Activated gamma-delta T cell (primary cell): ENCODE measurements at places on chromosomes 1 and 21.

- DNase-seq = no peak
Observed at GRCh38 chr21:31331231-31331630, 12.8 kb downstream of the TIAM1 start.

DNA sequence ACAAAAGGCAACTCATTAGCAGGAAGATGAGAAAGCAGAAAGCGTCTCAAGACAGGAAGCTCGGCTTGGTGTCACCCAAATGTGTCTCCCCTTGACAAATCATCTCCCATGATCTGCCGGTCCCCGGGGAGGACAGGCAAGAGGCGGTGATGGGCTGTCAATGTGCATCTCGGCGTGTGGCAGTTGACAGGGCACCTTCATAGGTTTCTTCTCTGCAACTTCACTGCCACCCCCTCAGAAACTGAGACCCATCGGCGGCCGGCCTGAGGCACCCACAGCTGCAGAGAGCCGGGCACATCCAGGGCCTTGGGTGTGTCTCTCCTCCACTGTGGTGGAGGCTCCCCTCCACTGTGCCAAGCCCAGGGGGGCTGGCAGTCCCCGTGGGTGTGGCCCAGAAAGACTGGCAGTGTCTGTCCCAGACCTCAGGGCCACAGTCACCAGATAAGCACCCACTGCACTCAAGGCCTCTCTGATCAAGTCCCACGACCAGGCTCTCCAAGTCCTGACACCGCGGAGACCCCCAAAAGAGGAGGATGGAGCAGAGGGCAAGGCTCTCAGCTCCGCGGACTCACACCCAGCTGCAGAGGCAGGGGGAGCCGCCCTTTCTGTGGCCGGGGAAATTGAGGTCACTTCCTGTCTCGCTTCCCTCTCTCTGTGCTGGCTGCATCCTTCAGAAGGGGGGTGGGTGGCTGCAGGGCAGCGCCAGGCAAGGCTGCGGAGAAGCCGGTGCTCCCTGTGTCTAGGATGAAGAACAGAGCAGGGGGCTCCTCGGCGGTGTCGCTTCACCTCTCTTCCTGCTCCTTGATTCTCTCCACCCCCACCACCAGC lies 39.6 kb upstream of the LBR start:
- peak; percentile 41 for DNase-seq

- peak; percentile 61 for DNase-seq
Observed at GRCh38 chr1:46197964-46198811, at the start of gene POMGNT1. TSS of gene POMGNT1 (minus strand) at chr1:46198434. CDS start at chr1:46197821, 613 bp downstream.

DNA sequence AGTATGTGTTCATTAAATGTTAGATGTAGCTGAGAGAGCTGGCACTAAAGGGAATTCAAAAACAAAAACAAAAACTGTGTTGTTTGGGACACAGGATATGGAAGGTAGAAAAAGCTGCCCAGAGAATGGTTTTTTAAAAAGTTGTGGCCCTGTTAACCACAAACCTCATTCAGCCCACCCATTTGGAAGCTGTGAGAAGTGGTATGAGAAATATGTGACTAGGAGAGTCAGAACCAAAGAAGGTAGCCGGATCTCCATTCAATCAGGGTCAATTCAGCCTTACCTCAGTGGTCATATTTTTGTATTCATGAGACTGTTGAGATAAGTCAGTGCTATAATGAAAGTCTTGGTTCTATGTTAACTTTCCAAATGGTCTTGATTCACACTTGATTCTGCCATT lies 29.8 kb upstream of the CACYBP start:
- DNase-seq = no peak

- no peak for DNase-seq
Observed at GRCh38 chr1:76257823-76258222, 183.3 kb downstream of the ST6GALNAC3 start.

DNA sequence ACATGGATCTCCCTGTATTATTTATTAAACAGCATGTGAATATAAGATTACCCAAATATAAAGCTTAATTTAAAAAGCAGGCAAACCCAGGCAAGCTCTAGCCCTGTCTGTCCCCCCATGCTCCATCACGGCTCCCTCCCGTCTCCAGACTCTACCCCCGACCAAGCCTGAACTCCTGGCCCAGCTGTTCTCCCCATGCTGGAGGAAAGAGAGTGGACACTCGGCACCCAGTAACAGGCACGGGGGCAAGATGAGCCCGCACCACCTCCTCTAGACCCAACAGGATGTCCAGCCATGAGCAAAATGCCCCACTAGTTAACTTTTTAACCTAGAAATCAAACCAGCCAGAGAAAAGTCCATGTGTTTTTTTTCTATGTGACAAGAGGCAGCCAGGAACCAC lies 19.3 kb downstream of the SLC19A1 start:
- DNase-seq = no peak

GRCh38 chr1:4460651-4461050 lies 193.8 kb upstream of the AJAP1 start:
- DNase-seq = no peak

GRCh38 chr1:151720974-151721787 lies at the start of gene RIIAD1:
TSS of gene RIIAD1 (plus strand) at chr1:151721522. CDS start at chr1:151721537, 15 bp downstream.
- peak; percentile 28 for DNase-seq

DNA sequence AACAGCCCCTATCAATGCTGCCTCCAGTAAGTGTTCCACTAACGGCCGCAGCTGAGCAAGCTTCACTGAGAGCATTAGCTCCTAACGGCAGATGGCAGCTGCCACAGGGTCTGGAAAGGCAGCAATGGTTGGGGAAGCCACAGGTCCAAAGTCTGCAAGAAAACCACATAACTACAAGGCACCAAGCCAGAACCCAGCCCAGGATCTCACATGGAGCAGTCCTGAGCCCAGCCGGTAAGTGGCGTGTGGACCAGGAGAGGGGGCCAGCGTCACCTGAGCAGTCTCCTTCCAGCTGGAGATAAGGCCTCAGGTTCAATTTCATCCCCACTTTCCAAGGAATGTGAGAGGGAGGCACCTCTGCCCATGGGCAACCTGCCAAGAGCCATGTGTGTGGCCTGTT lies 13.2 kb downstream of the SYT2 start:
- no peak for DNase-seq

DNA sequence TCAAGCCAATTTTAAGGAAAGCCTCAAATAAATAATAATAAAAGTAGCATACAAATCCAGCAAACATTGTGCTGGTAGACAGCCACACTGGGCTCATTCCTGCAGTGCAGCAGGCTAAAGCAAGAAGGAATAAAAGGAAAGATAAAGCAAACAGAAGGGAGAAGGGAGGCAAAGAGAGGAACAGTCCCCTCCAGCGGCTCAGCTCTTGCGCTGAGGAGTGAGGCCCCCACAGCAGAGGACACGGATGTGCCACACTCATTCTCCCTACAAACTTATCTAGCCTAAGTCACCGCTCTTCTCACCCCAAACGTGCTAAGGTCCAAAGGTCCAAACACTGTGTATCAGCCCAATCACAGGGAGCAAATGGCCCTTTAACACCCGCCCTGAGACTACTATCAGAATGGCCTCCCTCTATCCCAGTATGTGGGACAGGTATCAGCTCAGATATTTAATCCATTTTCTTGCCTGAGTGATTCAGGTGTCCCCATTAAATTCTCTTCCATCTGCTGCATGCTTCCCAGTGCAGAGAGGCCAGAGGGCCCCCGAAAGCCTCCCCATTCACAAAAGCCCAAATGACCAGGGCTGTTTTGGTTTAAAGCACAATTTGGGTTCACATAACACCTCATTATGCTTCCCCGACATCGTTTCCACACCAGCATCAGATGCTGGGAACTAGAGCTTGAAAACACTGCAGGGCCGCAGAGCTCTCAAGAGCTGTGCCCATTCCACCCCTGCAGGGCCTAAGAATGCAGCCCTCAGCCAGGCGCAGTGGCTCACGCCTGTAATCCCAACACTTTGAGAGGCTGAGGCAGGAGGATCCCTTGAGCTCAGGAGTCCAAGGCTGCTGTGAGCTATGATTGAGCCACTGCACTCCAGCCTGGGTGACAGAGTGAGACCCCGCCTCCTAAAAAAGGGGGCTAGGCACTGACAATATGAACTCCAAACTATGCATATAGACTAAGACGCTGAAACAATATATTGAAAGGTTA lies 17.8 kb downstream of the CAPZB start:
- no peak for DNase-seq

DNA sequence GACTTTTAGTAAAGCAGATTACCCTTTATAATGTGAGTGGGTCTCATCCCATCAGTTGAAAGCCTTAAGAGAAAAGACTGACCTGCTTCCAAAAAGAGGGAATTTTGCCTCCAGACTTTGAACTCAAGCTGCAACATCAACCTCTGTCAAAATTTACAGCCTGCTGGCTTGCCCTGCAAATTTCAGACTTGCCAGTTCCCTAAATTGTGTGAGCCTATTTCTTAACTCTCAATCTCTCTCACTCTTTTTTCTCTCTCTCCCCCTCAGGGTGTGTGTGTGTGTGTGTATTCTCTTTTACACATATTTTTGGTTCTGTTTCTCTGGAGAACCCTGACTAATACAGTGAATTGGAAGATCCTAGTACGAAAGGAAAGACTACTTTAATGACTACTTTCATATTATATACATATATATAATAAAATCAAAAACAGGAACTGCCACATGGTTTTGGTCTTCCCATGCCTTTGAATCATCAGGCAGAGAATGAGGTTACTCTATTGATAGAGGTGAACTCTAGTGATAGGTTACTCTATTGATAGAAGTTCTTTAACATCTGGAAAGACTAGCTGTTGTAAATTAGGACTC lies 6.4 kb downstream of the OR2C3 start:
- no peak for DNase-seq

GRCh38 chr21:16309250-16309971 lies 579.6 kb downstream of the USP25 start:
- no peak for DNase-seq

DNA sequence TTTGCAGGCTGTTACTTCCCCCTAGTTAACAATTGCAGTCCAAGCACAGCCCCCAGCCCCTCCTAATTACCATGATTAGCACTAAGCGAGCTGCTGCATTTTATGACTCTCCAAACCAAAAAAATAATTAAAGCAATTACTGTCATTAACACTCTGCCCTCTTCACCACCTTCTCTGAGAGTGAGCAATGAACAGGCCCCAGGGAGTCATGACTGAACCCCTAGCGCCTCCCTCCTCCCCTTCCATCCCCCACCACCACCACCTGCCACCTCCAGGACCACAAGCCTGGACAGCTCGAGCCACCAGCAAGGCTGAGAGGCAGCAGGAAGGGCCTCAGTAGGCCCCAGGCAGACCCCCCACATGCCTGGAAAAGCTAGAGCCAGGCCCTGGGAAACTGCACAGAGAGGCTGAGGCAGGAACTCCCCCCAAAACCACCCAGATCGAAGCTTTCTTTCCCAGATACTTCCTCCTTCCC lies 35.5 kb upstream of the ZC3H12A start:
- DNase-seq = no peak

DNA sequence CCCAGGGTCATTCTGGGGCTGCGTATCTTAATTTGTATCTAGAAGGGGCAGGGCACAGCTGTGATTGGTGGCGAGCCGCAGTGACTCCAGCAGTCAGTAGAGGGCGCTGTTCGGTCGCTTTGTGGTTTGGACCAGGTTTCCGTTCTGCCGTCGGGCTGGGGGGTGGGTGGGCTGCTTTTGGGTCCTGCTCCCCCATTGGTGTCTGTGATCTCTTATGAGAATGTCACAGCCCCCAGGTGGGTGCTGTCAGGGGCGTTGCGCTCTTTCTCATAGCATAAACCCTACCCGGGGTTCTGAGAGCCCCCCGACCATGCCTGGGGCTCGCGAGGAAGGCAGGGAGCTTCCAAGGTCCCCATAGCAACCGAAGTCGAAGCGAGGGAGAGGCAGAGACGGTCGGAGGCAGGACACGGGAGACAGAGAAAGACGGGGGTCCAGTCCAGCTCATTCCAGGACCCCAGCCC lies 5.4 kb downstream of the TFF3 start:
- DNase-seq = no peak

DNA sequence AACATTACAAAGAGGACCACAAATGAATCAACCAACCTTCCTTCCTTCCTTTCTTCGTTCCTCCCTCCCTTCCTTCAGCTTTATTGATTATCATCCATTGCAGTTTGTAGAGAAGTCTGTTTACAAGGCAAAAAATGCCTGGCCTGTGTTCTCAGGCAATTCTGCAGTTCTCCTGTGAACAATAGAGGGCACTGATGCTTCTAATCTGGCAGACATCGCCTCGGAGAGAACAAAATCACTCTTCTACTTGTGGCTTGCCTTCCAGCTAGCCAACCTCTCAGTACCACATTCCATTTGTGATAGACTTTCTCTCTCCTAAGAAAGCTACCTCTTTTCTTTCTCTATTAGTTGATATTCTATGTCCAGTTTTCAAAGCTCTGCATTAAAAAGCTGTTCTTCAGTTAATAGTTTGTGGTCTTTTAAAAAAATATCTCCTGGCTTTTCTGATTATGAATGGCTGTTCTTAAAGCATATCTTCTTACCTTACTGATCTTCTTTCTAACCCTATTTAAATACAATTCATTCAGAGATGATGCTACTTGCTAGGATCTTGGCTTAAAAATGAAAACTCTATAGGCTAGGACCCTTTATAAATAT lies 26.9 kb upstream of the ESRRG start:
- DNase-seq = no peak

DNA sequence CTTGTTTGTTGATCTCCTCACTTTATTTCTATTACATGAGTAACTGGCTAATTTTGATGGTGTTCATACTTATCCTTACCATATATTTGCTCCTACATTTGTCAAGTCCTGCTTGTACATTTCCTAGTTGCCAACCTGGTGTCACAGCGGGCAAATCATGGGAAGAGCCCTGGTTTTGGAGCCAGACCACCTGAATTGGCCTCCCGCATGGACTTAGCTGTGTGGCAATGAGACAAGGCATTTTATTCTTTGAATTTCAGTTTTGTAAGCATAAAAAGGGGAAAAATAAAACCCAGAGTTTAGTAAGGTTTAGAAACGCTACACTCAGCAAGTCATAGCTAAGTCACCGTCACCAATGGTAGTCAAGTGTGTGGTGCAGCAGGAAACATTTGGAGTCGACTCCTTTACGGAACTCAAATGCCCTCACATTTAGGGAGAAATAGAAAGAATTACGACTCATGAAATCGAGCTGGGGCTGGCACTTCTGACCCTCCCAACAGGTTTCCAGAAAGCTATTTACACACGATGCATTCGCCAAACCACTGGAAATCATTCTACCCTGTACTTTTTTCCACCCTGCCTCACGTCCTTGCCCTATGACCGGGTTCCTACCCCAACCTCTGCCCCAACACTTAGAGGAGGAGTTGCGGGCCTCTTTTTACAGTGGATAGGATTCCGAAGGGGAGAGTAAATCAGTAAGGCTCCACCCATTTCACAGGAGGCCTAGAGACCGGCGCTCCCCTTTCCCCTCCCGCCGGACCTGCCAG lies 492 bp upstream of the PGM1 start:
- DNase-seq = no peak

- DNase-seq = no peak
Observed at GRCh38 chr1:210125143-210125542, 107.5 kb upstream of the SERTAD4 start.

- DNase-seq = no peak
Observed at GRCh38 chr21:42725416-42725930, 72.1 kb downstream of the PDE9A start.

DNA sequence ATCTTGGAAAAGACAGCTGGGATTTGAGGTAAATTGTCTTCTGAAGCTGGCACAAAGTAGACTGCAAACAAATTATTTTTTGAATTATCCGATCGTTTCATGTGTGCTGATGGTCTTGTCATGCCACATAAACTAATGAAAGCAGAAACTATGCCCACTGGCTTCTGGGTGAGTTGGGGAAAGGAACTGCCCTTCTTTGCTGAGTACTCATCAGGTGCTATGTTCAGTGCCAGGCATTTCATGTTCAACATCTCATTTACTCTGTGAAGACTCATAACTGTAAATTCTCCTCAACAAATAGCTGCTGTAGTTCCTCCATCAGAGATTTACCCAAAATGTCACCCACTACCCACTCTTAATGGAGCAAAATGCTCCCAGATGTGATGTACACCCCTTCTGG lies 1.2 kb downstream of the TRIT1 start:
- DNase-seq = no peak

GRCh38 chr1:115113766-115114165 lies 24.5 kb upstream of the TSPAN2 start:
- DNase-seq = no peak
